Tibial nerve (tissue), 4 donors: ENCODE measurements at places on chromosomes 5 and 9. TPM values are rescaled to one million over a fixed set of nuclear protein-coding genes. Genes with fewer than 3 reads are reported as not detected.
A peak's percentile ranks its signal among the peaks of the same experiment; 100 is the strongest.

The OR1Q1 gene
- total RNA-seq: not detected

The SPOCK1 gene
- 103 TPM for total RNA-seq

The WASHC1 gene
- total RNA-seq: 7.4 TPM

The S1PR3 gene
- total RNA-seq: 25.8 TPM

The MARCHF11 gene
- not detected for total RNA-seq

The SLC45A2 gene
- total RNA-seq: not detected

- DNase-seq: no peak
- no peaks in the 10 kb centered on the region for H3K36me3 ChIP-seq
- no peak overlapping the region for H3K4me3 ChIP-seq
- H3K27ac ChIP-seq: no peak overlapping the region
- no peaks in the 10 kb centered on the region for H3K4me1 ChIP-seq
- no peaks in the 10 kb centered on the region for H3K27me3 ChIP-seq
Observed at GRCh38 chr5:150064681-150065220, 21.6 kb downstream of the CSF1R start.

- no peaks in the 10 kb centered on the region for H3K27me3 ChIP-seq
- no peaks in the 10 kb centered on the region for H3K4me1 ChIP-seq
- no peak overlapping the region for H3K27ac ChIP-seq
- no peak for DNase-seq
- no peak overlapping the region for H3K4me3 ChIP-seq
- no peaks in the 10 kb centered on the region for H3K36me3 ChIP-seq
Observed at GRCh38 chr9:6549106-6549800, 96.3 kb downstream of the GLDC start.

GRCh38 chr5:112412346-112412745 is 6.7 kb downstream of the EPB41L4A start:
- DNase-seq: no peak
- no peak overlapping the region for H3K27ac ChIP-seq
- H3K4me3 ChIP-seq: no peak overlapping the region
- H3K4me1 ChIP-seq: no peaks in the 10 kb centered on the region

DNA sequence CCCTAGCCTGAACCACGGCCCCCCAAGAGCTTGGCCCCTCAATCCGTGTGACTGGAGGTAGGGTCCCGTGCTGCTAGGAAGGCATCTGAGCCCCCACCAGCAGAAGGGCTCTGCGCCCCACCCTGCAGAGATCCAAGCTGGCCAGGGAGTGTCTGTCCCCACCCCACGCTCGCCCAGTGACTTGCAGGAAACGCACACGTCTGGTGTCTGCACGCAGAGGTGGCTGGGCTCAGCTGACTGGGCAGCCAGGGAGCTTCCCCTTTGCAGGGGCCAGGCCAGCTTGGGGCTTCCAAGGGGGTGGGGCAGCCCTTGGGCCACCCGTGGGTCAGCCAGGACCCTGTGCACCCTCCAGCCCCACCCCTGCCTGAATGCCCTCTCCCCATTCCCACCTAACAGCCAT is 24.3 kb downstream of the NOTCH1 start:
- no peak overlapping the region for H3K4me3 ChIP-seq
- peaks cover 12% of the 10 kb centered on the region for H3K36me3 ChIP-seq
- no peak overlapping the region for H3K27ac ChIP-seq
- no peaks in the 10 kb centered on the region for H3K27me3 ChIP-seq
- H3K4me1 ChIP-seq: peaks cover 40% of the 10 kb centered on the region

GRCh38 chr5:10315824-10316509 is 8.3 kb upstream of the CMBL start:
- DNase-seq: no peak
- no peak overlapping the region for H3K27ac ChIP-seq
- no peaks in the 10 kb centered on the region for H3K36me3 ChIP-seq
- H3K4me3 ChIP-seq: no peak overlapping the region

DNA sequence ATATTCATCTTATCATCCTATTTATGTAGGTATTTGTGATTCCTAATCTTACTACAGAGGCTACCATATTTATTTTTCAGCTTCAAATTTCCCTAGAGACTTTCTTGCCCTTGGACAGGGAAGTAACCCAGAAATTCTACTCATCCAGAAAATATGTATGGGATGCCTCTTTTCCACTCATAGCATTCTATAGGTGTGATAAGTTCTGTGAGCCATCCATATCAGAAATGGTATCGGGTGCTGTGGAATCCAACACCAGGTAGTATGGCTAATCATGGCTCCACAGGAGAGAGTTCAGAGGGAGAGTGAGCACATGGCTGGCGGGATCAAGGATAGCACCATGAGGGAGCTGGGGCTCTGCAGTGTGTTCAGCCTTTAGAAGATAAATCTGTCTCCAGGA is 349.3 kb upstream of the ACTBL2 start:
- H3K36me3 ChIP-seq: no peaks in the 10 kb centered on the region
- H3K4me1 ChIP-seq: no peaks in the 10 kb centered on the region
- H3K27me3 ChIP-seq: no peaks in the 10 kb centered on the region
- DNase-seq: no peak

DNA sequence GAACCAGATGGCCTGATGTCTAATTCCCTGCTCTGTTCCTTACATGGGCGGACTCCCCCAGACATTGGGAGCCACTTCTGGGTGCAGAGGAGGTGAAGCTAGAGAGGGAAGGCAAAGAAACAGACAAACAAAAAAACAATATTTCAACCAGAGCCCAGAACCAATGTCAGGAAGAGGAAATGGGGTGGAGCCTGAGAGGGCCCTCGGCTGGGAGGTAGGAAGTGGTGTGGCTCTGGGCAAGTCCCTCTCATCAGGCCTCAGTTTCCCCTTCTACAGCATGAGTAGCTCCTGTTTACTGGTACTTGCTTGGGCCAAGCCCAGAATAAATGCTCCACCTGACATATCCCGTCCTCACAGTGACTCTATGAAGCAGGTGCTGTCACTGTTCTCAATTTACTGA is 11.1 kb downstream of the SH2D3C start:
- no peak overlapping the region for H3K4me3 ChIP-seq
- peak overlapping the region; percentile 41 for H3K27ac ChIP-seq
- H3K27me3 ChIP-seq: no peaks in the 10 kb centered on the region
- no peaks in the 10 kb centered on the region for H3K36me3 ChIP-seq
- H3K4me1 ChIP-seq: peaks cover 52% of the 10 kb centered on the region

DNA sequence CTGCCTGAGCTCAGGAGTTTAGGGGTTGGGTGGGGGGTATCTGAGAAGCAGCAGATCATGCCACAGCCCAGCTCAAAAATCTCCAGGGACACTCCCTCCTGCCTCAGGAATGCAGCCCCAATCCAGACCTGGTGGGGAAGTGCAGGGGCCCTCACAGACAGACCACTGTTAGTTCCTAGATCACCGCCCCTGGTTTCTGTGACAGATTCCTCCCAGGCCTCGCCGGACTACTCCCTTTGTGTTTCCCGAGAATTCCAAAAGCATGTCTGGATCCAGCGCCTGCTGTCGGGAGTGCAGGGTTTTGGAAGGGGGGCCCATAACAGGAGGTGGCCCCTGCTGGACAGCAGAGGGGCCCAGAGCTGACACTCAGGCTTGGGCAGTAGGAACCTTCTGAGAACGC is 74.5 kb downstream of the CTSL start:
- no peak overlapping the region for H3K4me3 ChIP-seq
- H3K27me3 ChIP-seq: no peaks in the 10 kb centered on the region
- H3K36me3 ChIP-seq: no peaks in the 10 kb centered on the region
- DNase-seq: no peak

DNA sequence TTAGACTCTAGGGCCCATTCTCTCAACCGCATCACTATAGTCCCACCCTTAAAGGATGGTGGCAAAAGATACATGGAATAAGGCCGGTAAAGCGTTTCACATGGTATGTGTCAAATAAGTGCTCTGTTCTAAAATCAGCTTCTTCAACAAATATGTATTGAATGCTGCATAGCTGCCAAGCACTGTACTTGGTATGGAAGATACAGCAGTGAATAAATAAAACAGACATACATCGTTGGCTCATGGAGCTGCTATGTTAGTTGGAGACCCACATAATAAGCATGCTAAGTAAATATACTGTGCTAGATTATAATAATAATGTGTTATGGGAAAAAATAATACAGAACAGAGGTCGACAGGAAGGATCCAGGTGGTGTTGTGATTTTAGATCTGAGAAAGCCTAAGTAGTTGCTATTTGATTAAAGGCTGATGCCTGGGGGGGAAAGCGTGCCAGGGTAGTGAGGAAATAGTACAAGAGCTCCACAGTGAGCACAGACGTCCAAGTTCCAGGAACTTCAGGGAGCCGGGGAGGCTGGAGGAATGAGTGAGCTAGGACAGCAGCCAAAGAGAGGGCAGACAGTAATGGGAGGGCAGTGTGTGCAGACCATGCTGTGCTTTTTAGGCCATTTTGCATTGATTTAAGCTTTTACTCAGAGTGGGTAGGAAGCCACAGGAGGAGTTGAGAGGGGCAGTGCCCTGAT is 93.7 kb downstream of the JAKMIP2 start:
- H3K4me3 ChIP-seq: no peak overlapping the region
- H3K4me1 ChIP-seq: no peaks in the 10 kb centered on the region
- no peaks in the 10 kb centered on the region for H3K27me3 ChIP-seq

- H3K4me1 ChIP-seq: no peaks in the 10 kb centered on the region
- no peak overlapping the region for H3K27ac ChIP-seq
- H3K27me3 ChIP-seq: no peaks in the 10 kb centered on the region
Observed at GRCh38 chr5:163846512-163846911, 341.1 kb downstream of the MAT2B start.

DNA sequence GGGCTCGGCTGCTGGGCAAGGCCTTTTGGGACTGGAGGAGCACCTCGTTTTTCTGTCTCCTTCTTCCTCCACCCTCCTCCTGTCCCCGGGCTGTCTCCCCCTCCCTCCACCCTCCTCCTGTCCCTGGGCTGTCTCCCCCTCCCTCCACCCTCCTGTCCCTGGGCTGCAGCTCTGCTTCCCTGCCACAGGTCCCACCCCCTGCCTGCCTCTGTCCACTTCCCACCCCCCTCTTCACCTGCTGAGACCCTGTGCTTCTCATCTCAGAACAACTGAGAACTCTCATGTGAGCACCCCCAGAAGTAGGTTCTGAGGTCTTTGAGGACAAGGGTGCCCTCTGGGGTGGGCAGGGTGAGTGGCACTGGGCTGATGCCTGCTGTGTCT is 5.8 kb upstream of the TOR4A start:
- H3K4me1 ChIP-seq: peaks cover 19% of the 10 kb centered on the region
- DNase-seq: no peak
- peaks cover 9% of the 10 kb centered on the region for H3K36me3 ChIP-seq
- no peaks in the 10 kb centered on the region for H3K27me3 ChIP-seq
- H3K4me3 ChIP-seq: no peak overlapping the region

- DNase-seq: no peak
- H3K4me3 ChIP-seq: no peak overlapping the region
- H3K36me3 ChIP-seq: no peaks in the 10 kb centered on the region
- H3K27me3 ChIP-seq: no peaks in the 10 kb centered on the region
- no peaks in the 10 kb centered on the region for H3K4me1 ChIP-seq
Observed at GRCh38 chr5:26945901-26946300, 92.5 kb downstream of the CDH9 start.

DNA sequence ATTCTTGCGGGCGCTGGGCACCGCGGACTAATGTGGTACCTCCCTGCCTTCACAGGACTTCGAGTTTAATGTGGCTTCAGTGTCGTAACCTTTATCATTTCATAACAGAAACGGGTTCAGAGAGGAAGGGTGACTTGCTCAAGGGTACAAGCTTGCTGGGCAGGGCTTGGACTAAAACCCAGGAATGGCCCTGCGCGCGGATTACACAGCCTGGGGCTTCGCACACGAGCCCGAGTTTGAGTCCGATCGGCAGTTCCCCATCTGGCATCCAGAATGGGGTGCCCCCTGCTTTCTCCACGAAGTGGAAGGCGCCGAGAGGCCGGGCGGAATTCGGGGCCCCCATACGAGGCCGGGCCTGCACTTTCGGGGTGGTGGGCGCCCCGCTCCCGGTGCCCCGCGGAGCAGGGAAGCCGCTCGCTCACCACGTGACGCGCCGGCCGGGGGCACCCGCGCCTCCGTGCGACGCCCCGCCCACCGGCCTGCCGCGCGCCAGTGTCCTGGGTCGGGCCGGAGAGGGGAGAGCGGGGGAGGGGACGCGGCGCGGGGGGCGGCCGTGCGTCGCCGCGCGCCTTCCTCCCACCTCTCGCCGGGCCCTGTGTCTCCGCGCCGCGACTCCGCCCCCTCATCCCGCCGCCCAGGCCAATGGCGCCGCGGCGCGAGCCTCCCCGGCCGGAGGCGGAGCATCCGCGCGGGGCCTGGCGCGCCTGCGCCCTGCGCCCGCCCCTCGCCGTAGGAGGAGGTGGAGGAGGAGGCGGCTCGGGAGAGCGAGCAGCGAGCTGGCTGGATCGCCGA is at the start of gene SET:
Gene SET, plus strand, starts transcription at position 722 of the 792 bp plus-strand sequence. CDS start 361 bp downstream, outside the sequence.
- H3K4me1 ChIP-seq: peaks cover 12% of the 10 kb centered on the region
- H3K27me3 ChIP-seq: no peaks in the 10 kb centered on the region
- peak; percentile 80 for DNase-seq
- H3K4me3 ChIP-seq: peak within 1 kb of the TSS; percentile 63
- H3K36me3 ChIP-seq: peaks cover 17% of the 10 kb centered on the region
- H3K27ac ChIP-seq: peak within 1 kb of the TSS; percentile 89
